ENCODE measurements at places on chromosomes 12 and 14. TPM values are rescaled to one million over a fixed set of nuclear protein-coding genes. Genes with fewer than 3 reads are reported as not detected.

GRCh38 chr14:105525326-105525725 is 1.1 kb upstream of the TMEM121 start:
- peak; percentile 5 for DNase-seq

DNA sequence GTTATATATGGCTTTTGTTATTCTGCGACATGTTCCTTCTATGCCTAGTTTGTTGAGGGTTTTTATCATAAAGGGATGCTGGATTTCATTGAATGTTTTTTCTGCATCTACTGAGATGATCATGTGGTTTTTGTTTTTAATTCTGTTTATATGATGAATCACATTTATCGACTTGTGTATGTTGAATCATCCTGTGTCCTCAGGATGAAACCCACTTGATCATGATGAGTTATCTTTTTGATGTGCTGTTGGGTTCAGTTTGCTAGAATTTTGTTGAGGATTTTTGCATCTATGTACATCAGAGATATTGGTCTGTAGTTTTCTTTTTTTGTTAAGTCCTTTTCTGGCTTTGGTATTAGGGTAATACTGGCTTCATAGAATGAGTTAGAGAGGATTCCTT is 291.2 kb downstream of the AKAP6 start:
- no peak for DNase-seq

DNA sequence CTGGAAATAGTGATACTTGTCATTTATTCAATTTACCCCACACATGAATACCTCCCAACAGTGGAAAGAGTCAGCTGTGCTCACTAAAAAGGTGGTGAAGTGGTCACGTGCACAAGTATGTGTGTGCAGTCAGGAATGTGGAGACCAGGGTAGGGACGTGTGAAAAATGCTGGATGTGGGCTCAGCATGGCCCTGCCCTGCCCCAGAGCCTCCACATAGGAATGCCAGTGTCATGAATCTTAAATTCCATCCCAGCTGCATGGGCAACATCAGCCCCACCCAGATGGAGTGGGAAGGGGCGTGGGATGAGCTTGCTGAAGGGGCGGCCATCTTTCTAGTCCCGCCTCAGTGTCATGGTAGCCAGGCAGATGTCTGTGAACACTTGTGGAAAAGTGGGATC is 87.7 kb downstream of the C12orf75 start:
- DNase-seq: no peak

- peak; percentile 85 for DNase-seq
These were observed 26.8 kb downstream of the TMEM63C start for GRCh38 chr14:77208291-77208978.

DNA sequence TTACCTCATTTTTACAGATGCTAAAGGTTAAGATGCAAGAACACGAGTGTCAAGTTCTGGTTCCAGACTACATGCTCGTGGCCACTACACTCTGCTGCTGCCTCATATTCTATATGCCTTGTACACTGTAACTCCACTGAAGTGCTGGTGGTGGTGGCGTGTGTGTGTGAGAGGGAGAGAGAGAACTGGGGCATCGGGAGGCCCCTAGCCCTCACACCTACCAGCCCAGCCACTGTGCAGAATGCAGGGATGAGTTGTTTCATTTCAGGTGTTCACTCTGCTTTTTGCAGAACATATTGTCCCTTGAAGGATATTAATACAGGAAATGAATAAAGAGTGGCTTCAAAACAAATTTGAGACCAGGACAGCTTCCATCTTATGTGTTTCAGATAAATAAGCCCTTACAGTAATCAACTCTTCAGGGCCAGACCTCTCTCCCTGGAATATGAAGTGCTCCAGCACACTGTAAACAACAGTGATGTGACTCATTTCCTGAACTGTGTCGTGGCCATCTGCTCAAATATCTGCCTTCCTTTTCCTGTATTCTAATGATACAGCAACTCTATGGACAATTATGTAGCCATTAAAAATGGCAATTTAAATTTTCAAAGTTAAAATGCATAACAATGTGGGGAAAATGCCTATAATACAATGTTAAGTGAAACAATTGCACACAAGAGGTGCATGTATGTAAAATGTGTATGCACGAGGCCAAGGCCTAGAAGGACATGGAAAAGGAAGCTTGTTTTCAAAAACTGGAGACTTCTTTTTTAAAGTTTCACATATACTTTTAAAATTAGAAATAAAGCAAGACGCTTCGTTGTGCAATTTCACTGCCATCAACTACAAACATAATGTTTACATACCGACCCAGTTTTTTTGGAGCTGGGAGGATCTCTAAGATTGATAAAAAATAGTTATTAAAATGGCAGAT is 215.4 kb downstream of the PELI2 start:
- no peak for DNase-seq

DNA sequence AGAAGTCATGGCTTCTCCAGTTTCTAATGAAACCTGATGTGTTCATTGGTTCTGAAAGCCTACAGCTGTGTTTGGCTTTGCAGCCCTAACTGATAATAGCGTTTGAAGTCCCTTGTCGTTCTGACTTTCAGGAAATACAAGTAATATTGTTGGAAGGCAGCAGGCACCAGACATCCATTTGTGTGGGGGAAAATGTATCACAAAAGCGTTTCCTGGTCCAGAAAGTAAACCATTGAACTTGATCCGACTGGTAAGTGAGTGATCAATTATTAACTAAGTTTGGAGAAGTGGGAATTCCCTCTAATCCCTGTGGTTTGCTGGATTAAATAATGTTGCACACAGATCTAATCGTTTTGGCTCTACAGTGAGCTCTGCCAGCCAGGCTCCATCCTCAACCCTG is 77.3 kb upstream of the LTA4H start:
- no peak for DNase-seq

DNA sequence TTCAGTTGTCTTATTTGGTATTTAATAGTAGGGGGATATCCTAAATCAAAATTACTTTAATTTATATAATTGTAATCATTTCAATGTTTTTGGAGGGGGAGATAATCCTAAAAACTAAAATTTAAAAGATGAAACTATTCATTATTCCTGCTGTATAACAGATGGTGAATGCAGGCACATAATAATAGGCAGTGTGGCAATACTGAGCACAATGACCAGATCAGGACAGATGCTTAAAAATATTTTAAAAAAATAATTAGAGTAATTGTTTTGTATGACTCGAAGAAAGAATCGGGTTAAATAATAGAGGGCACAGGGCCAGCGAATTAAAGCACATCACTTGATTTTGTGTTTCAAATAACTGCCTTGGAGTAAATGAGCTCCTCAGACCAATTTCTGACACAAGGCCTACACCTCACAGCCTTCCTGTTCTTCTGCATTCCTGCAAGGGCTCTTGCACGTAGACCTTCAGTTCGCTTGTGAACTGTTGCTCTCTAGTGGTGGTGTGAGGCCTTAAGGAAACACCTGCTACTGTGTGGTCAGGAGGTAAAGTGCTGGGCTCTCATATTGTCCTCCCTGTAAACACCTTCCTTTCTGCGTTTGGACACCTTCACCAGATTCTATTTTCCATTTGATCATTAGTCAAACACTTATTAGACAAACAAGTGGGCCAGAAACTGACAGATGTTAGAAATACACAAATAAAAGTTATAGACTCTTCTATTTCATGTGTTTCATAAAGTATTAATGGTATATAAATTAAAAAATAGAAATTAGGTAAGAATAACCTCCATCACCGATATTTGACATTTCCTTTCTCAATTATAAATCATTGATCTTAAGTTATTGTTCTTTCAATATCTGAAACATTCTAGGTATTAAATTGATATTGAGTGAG is 29.3 kb upstream of the KLRF1 start:
- DNase-seq: no peak

- DNase-seq: no peak
These were observed 1.7 kb downstream of the RALGAPA1 start for GRCh38 chr14:35807131-35807961.

GRCh38 chr14:64918216-64918615 is 4.0 kb downstream of the CHURC1 start:
- DNase-seq: no peak

- DNase-seq: no peak
These were observed 89.3 kb upstream of the RFX4 start for GRCh38 chr12:106493531-106493930.

- DNase-seq: no peak
These were observed 1.1 kb upstream of the RIOX1 start for GRCh38 chr14:73489481-73490175.

- DNase-seq: no peak
These were observed 3.4 kb downstream of the GSG1 start for GRCh38 chr12:13099844-13100604.

GRCh38 chr12:25256005-25256404 is 5.3 kb upstream of the KRAS start:
- no peak for DNase-seq

DNA sequence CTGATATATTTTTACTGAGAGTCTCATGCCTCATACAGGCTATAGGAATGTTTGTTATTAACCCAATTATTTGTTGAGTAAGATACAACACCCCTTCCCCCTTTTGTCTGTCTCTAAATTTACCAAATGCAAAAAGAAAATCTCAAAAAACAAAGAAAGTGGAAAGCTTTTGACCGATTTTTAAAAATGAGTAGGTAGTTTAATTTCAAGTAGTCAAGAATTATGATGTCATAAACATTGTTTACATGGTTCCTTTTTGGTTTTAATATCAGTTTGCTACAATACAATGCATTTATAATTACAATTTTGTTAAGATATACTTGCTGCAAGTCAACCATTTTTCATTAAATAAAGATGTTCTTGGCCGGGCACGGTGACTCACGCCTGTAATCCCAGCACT is 84.7 kb upstream of the HMGA2 start:
- DNase-seq: no peak

DNA sequence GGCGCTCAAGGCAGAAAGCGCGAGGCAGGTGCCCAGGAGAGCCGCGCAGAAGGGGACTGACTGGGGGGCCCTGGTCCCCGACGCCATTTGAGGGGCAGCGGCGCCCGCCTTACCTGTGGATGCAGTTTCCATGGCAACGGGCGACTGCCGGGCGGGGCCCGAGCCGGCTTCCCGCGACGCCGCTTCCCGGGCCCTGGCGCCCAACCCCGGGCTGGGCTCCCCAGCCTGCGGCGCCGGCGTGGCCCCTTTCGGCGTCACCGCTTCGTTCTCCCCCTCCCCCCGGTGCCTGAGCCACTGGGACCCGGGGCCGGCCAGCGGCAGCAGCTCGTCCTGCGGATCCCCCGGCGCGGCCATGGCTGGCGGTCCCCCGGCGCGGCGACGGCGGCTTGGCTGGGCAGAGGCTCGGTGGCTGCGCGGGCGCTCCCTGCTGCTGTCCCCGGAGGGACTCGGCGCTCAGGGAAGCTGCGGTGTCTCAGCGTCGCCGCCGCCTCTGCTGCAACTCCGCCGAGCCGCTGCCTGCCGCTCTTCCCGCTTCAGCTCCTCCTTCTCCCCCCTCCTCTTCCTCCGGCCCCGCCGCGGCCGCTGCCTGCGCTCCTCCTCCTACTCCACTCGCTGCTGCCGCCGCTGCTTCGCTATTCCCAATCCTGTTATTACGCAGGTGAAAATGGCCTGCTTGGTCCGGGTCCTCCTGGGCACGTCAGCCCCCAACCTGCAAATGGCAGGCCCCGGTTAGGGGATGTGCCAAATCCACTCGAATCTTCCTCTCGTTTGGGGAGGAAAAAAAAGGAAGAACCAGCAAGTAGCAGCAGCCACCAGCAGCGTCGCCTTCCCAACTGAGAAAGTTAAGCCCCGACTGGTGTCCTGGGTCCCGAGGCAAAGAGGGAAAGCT is at the start of gene RTN1:
RTN1 (minus strand) TSS at position 500 of the 889 bp plus-strand sequence; CDS start at position 354, 146 bp downstream.
- peak; percentile 52 for DNase-seq

DNA sequence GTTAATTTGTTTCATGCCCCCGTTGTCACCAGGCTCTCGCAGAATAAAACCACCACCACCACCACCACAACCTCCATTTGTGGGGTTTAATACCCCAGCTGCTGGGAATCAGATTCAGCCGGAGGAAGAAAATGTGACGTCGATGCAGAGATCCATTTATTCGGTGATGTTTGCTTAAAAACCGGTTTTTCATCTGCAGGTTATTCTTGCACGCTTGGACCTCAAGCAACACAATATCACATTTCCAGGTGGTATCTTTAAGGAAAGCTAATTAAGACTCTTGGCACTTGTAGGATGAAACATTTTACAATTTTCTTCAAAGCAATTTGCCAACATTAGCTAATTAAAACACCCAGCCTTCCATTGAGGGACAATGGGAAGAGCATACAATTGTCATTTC is 39.8 kb downstream of the SPRING1 start:
- DNase-seq: no peak

DNA sequence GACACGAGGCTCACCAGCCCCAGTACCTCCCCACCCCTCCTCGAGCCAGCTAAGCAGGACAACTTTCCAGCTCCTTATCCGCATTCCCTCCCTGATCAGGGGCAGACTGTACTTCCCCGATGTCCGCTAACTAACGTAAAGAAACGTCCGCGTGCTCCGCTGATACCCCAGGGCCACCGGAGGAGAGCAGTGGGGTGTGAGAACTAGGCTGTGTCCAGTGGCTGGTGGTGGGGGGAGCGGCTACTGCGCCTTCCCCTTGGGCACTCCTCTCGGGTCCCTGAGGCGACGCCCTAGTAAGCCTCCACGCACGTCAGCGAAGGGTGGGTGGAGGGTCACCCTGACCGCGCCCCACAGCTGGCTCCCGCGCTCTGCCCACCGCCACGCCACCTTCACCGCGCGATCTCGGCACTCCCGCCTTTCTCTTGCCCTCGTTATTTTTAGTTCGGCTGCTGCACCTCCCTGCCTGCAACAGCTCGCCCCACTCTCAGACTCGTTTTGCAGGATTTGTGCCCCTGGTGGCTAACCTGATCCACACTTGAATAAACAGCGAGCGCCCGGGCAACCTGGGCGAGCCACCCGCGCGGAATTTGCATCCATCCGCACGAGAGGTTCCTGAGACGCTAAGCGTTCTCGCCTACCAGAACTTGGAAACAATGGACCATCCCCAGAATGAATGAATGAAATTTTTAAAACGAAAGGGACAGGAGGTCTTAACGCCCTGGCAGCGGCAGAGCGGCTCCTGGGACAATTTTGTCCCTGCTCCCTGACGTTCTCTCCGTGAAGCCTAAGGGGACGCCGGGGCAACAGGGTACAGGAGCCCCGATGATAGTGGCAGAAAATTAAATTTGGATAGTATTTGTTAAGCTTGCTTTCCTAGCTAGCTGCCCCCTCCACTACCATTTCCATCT is 6.9 kb upstream of the BMP4 start:
- DNase-seq: peak; percentile 35

GRCh38 chr14:22489244-22489545 is 99.8 kb downstream of the DAD1 start:
- DNase-seq: no peak

GRCh38 chr14:101151226-101151926 is 247.9 kb upstream of the RTL1 start:
- DNase-seq: no peak

The CRACR2A gene
- 0.35 TPM for polyA plus RNA-seq

The CEP170B gene
- 2.0 TPM for polyA plus RNA-seq

The OR4K15 gene
- not detected for polyA plus RNA-seq

The SDR9C7 gene
- polyA plus RNA-seq: 0.22 TPM

The REM2 gene
- polyA plus RNA-seq: 0.10 TPM

The MGP gene
- 57.3 TPM for polyA plus RNA-seq

The PLEKHG3 gene
- 1.9 TPM for polyA plus RNA-seq

The TPPP2 gene
- polyA plus RNA-seq: 1.3 TPM

The KRT4 gene
- 1.7 TPM for polyA plus RNA-seq

The BATF gene
- 0.70 TPM for polyA plus RNA-seq

The PTGER2 gene
- polyA plus RNA-seq: 0.14 TPM
